ENCODE measurements at places on chromosomes 7 and 10.

DNA sequence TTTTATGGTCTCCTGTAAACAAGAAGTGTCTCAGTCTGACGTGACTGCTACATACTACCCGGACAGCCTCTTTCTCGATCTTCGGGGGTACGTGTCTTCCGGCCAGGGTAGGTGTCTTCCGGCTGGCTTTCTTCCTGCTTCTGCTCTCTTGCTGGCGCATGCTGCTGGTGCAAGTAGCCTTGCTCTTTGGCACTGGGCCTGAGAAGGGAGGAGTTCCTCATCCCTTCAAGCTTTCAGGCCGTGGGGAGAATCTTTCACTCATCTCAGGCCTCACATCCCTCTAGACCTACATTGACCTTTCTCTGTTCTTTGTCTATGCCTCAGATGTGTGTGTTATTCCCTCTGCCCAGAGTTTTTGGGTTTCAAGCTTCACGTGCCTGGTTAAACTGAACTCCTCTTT lies 130.4 kb downstream of the JCAD start:
- no peak for DNase-seq

GRCh38 chr7:128405471-128406313 lies 4.1 kb downstream of the IMPDH1 start:
- DNase-seq = no peak

- DNase-seq = no peak
Observed at GRCh38 chr10:128855618-128856428, 611.2 kb upstream of the MGMT start.

DNA sequence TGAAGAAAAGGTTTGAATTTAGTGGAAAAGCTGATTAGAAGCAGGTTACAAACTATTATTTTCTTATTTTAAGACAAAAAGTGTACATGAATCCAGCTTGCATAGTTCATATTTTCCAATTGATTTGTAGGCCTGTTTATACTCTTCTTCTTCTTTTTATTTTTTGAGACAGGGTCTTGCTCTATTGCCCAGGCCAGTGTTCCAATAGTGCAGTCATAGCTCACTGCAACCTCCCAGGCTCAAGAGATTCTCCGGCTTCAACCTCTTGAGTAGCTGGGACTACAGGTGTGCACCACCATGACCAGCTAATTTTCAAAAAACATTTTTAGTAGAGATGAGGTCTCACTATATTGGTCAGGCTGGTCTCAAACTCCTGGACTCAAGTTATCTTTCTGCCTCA lies 45.0 kb downstream of the ARL4A start:
- DNase-seq = no peak

DNA sequence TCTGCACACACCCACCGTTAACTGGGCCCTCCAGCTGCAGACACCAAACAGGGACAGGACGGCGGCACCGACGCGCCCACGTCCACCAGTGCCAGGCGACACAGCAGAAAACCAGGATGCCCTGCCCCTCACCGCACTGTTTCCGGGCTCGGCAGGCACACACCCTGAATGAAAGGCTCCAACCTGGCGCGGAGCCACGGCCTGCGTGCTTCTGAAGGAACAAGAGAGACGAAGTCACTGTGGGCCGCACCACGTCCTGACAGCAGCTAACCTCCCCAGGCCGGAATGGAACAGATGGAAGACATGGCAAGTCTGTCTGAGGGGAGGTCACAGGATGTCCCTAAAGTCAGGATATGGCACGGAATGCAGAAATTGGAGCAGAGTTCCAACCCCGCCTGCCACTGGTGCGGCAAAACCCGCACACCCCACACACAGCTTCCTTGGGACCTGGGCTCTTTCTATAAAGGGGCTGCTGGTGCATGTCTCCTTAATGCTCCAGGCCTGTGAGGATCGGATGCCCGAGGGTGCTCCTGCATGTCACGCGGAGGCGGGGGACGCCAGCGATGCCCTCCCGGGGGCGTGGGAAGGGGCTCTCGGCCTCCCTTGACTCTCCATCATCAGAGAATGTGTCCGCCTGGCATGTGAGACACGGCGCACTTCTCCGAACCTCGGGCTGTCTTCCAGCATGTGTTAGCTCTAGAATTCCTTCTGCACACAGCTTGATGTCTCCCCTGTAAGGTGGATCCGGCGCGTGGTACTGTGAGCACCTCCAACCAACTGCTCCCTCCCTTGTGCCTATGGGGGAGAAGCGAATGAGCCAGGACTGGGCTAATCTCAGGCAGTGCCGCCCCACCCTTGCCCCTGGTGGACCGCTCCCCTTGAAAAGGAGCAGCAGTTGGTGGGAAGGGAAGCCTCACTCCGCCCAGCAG lies 3.9 kb upstream of the GPER1 start:
- DNase-seq = no peak

DNA sequence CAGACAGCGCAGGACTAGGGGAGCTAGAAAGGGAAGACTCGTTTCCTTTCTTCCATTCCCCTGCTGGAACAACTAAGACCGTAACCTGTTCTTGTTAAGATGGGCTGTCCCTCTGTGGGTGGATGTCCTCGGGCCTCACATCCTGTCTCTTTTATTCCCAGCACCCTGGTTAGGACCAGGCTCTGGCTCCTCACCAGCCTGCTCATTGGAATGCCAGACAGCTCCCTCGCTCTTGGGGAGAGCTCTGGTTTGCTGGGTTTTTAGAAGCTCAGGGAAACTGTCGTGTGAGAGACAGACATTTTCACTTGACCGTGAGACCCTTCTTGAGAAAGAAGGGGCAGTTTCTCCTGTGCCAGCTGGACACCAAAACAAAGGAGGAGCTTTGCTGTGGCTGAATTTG lies 58.1 kb upstream of the HABP2 start:
- DNase-seq = no peak

- DNase-seq = peak; percentile 82
Observed at GRCh38 chr10:100267239-100268104, at the start of gene CWF19L1. Gene CWF19L1, minus strand, starts transcription at chr10:100267638. Its CDS starts 45 bp downstream, at chr10:100267593.

DNA sequence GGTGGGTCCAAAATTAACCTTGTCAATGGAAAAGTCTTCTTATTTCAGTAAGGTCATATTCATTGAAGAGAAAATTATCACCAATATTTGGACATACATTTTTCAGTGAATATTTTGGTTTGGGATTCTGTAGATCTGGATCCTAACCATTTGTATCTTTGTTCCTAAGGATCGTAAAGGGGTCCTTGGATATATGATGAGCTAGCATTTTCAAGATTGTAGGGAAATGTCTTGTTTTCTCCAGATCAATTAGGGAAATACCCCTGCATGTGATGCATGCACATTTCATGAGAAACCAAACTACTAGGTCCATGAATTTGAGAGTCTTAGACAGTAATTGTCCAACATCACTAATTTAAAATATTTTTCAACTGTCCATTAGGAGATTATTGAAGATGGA lies 18.0 kb downstream of the DNTT start:
- DNase-seq = no peak

- no peak for DNase-seq
Observed at GRCh38 chr7:48575516-48575915, 348.8 kb upstream of the CDC14C start.

DNA sequence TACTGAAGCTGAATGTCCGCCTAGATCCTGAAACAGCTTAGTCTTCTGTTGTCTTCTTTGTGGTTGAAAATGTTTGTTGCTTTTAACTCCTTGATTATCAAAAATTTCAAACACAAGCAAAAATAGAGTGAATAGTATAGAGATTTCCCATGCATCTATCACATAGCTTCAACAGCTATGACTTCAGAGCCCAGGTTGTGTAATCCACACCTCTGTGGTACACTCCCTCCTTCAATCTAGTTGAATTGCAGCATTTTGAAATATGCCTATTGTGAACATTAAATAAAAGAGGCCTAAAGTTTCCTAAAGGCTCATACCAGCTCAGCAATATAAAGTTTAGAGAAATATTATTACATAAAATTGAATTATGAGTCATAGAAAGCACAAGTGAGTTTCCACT lies 204.7 kb upstream of the HDAC9 start:
- no peak for DNase-seq

DNA sequence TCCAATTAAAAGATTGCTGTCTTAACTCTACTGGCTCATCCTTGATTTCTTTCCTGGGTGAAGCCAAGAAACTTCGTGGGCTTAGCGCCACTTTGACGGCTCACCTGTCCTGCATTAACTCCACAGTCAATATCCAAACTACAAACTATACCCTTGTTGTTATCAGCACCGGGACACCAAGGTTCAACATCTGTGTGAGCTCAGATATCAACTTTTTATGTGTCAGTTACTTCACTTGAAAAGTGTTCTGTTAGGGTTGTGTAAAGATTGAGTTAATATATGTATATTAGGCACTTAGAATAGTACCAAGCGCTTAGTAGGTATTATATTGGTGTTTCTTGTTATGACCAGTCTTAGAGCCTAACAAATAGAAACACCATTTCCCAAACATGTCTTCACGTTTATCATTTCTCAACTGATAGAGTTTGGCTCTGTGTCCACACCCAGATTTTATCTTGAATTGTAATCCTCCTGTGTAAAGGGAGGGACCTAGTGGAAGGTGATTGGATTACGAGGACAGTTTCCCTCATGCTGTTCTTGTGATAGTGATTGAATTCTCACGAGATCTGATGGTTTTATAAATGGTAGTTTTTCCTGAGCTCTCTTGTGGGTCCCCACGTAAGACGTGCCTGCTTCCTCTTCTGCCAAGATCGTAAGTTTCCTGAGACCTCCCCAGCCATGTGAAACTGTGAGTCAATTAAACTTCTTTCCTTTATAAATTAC lies 19.0 kb upstream of the ST8SIA6 start:
- no peak for DNase-seq

DNA sequence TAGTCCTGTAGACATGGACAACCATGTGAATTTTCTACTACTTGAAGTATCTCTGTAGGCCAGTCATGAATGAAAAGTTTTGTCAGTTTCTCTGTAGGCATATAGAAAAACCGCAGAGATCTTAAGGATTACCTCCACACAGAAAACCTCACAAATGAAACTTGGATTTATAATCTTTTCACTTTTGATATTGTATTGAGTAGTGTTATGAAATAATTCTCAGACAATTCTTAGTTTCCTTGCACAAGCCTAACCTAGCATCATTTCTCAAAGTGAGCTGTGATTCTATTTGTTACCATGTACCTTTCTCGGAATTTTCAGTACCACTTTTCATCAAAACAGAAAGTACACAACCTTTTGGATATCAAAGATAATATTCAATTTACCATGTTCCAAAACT lies 51.4 kb upstream of the OIT3 start:
- no peak for DNase-seq

GRCh38 chr7:77458786-77459185 lies 42.6 kb upstream of the GSAP start:
- no peak for DNase-seq

GRCh38 chr10:11156480-11156879 lies 138.8 kb downstream of the CELF2 start:
- no peak for DNase-seq

DNA sequence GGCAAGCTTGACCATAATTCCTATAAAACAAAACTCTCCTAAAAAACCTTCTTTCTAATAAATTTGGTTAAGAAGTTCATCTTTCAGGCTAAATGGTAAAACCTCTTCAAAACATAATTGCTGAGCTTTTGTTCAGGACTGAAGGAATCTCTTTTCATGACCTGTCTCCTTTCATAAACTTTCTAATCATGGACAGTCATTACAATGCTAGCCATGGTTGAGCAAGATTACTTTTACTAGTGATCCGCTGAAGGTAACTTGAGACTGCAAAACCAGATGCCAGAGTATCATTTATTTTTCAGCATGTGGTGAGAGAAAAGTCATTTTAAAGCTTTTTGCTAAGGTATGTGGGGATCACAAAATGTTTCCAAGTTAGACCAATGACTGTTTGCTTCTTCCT lies 186.4 kb upstream of the RHOBTB1 start:
- no peak for DNase-seq

- DNase-seq = no peak
Observed at GRCh38 chr10:30368065-30368718, 19.1 kb upstream of the MTPAP start.

DNA sequence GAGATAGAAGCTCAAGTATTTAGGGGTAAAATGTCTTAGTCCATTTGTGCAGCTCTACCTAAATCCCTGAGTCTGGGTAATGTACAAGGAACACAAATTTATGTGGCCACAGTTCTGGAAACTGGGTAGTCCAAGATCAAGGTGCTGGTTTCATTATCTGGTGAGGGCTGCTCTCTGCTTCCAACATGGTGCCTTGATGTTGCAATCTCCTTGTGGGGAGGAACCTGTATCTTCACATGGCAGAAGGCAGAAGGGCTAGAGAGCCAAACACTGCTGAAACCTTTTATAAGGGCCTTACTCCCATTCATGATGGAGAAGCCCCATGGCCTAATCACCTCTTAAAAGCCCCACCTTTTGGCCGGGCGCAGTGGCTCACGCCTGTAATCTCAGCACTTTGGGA lies 8.7 kb upstream of the BAZ1B start:
- no peak for DNase-seq

DNA sequence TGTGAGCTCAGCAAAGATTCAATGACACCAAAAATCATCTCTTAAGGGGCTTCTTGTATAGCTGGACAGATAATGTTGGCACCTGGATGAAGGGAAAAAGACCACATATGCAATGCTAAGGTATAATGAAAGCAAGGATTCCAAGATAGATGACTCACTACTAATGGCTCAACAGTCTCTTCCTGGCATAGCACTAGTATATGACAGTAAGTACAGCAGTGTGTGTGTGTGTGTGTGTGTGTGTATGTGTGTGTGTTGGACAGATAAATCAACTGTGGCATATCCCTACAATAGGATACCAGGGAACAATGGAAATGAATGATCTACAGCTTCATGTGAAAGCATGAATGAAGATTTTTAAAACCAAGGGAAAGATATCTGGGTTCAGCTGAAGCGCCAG lies 257.1 kb downstream of the SFMBT2 start:
- DNase-seq = no peak

DNA sequence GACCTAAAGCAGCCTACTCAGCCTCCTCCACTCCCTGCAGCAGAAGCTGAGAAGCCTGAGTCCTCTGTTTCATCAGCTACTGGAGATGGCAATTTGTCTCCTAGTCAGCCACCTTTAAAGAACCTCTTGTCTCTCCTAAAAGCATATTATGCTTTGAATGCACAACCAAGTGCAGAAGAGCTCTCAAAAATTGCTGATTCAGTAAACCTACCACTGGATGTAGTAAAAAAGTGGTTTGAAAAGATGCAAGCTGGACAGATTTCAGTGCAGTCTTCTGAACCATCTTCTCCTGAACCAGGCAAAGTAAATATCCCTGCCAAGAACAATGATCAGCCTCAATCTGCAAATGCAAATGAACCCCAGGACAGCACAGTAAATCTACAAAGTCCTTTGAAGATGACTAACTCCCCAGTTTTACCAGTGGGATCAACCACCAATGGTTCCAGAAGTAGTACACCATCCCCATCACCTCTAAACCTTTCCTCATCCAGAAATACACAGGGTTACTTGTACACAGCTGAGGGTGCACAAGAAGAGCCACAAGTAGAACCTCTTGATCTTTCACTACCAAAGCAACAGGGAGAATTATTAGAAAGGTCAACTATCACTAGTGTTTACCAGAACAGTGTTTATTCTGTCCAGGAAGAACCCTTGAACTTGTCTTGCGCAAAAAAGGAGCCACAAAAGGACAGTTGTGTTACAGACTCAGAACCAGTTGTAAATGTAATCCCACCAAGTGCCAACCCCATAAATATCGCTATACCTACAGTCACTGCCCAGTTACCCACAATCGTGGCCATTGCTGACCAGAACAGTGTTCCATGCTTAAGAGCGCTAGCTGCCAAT lies 202.2 kb downstream of the ZEB1 start:
- DNase-seq = no peak
